ENCODE measurements at places on chromosomes 11 and 22.

- no peak for DNase-seq
Observed at GRCh38 chr11:1419811-1420210, 30.1 kb downstream of the BRSK2 start.

DNA sequence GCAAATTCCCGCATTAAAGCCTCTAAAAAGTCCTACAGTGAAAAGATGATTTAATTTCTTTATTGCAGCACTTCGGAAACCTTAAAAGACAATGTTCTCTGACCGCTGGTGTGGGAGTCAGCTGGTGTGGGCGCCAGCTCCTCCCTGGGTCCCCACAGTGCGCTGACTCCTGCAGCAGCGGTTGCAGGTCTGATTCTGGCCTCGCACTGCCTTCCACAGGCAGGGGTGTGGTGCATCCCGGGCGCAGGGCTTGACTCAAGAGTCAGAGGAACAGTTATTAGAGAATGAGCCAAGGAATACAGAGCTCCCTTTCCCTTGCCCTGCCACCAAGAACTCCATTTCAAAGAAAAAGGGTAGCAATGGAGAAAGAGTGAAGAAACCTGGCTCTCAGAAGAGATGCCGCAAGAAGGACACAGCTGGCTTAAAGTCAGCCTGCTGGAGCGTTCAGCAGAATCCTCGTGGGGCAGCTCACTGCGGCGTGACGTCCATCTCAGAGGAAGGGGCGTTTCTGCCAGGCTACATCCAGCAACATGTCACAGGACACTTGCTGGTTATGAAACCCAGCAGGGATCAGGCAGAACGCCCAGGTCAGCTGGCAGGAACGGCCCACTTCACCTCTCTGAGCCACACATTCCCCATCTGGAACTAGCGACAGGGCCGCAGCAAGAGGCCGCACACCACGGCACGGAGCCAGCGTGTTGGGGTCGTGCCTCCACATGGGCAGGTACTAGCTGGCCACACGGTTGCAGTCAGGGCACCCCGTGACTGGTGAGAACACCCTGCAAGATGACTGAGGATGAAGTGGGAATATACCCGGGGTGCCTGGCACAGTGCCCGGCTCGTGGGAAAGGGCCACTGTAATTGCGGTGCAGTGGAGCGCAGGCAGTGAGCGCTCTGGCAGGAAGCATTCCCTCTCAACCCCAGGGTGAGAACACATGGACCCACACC is 18.1 kb upstream of the EFCAB6 start:
- DNase-seq: no peak

DNA sequence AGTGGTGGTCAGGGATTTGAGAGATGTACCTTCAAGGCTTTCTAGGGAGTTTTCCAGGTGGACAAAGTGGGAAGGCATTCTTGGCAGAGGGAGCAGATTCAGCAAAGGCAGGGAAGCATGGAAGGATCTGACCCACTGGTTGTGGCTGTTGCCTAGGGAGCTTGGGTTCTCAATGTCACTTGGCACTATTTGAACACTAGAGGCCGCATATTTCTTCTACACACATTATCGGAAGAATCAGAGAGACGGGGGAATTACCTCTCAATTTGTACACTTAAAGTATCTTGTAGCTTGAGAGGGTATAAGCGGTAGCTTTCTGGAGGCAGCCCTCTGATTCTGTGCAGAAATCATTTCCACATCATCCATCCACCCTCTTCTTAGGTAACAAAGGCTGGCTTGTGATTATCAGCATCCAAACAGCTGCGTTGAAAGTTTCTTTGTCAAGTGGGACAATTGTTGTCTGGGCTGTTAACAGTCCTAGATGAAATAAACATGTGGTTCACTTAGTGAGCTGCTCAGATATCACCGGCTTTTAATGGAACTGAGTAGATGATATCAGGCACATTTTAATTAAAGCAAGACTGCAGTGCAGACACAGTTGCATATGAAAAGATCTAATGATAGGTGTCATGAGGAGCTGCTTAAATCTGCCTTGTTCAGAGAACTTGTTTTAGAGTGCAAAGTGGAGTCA is 2.6 kb downstream of the NELL1 start:
- no peak for DNase-seq

DNA sequence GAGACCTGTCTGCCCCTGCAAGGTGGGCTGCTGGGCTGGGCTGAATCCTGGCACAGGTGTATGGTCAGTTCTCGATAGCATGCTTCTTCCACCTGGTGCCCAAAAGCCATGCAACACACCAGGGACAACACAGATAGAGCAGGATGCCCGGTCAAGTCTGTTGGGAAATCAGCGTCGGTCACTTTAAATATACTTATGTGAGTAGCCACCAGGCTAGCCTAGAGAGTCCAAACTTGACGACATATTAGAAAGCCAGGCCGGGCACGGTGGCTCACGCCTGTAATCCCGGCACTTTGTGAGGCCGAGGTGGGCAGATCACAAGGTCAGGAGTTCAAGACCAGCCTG is 8.9 kb downstream of the C1QTNF6 start:
- no peak for DNase-seq

DNA sequence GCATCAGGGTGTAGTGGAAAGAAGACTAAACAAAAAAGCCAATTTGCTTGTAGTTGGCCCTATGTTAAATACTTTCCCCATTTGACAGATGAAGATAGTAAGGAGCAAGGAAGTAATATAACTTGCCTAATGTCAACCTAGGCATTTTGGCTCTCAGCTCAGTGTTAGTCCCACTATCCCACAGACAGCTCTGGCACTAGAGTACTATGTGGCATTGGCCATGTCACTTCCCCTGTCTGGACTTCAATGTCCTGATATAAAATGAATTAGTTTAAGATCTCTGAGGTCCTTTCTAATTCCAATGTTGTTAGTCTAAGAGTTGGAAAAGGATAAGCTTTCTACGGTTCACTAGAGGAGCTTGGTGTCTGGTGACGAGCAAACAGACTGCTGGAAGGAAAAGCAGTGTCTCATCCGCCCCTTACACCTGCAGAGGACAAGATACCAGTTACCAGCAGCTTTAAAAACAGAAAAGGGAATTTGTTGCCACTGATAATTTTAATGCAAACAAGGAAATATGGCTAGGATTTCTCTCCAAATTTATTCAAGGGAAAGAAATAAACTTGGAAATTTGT is 92.5 kb downstream of the RELT start:
- DNase-seq: no peak

DNA sequence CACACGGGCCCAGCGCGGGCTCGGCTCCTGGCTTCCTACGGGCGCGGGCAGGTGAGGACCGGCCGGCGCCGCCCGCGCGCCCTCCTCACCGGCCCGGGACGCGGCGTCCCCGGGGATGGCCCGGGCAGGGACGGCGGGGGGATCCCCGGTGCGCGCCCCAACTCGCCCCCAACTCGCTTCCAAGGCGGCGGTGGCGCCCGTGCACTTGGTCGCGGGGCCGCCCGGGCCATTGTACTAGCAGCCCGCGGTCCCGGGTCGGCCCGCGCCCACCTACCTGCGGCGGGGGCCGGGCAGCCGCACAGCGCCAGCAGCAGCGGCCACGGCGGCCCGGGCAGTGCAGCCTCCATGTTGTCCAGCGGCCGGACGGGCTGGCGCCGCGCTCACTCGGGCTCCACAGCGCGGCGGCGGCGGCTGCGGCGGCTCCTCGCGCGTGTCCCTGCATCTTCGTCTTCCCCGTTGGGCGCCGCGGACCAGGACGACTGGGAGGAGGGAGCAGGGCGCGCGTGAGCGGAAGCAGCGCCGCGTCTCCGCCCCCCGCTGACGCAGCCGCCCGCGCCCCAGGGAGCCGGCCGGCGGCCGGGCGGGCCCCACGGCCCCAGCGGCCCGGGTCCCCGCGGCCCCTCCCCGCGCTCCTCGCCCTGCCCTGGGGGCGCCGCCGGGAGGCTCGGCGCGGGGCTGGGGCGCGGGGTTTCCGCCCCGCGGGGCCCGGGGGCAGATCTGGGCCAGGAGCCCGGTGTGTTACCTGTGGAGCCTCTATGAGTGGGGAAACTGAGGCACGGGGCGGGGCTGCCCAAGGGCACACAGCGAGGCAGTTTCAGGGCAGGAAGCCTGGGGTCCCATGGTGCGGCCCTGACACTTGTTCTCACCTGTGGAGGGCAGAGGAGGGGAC is 159.3 kb upstream of the GRK3 start:
- no peak for DNase-seq

DNA sequence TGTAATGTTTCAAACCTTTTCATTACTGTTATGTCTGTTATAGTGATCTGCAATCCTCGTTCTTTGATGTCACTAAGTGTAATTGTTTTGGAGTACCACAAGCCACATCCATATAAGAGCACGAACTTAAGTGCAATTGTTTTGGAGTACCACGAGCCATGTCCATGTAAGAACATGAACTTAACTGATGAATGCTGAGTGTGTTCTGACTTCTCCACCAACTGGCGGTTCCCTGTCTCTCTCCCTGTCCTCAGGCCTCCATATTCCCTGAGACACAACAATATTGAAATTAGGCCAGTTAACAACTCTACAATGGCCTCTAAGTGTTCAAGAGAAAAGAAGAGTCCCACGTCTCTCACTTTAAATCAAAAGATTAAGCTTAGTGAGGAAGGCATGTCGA is 23.5 kb downstream of the TESMIN start:
- no peak for DNase-seq

Data from AG09309 (cell line).